ENCODE measurements at places on chromosomes 2 and 18.

DNA sequence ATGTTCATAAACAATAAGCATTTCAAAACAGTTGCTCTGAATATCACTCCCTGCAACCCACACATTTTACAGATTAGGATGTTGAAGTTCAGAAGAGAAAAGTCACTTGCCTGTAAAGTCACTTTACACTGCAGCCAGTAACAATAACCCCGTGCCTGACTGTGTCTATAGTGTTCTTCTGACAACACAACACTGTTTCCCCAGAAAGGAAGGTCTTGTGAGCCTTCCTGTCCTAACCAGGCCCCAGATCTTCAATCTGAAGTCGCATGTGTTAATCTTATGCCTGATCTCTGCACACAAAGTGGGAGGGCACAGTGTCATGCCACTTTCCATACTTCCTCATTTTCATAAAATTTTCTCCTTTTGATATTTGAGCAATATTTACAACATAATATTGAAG is 120.2 kb downstream of the FEZ2 start:
- no peak for DNase-seq

- peak; percentile 53 for DNase-seq
Observed at GRCh38 chr18:23662309-23663263, at the start of gene ANKRD29. Gene ANKRD29, minus strand, starts transcription at chr18:23662911. Its CDS starts 181 bp downstream, at chr18:23662730.

- DNase-seq: no peak
Observed at GRCh38 chr2:10541081-10541480, 93.0 kb upstream of the ODC1 start.

DNA sequence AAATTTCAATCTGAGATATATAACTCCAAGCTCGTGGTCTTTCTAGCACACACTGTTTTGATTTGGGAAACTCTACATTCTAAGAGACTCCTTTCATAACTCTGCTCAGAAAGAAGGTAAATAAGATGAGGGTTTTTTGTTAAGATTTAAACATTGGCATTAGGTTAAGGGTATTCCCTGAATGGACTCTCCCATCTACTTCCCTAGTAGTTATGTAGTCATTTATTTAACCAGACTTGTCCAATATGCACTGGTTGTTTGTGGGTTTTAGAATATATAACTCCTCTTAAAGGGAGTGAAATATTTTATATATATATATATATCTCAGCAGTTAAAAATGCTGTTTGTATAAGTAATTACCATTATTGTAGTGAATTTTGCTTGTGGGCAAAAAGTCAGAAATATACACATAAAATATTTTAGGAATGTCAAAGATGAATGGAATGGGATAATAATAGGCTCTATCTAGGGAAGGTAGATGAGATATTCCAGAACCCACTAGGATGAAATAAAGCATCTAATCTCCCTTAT is 61.5 kb upstream of the WDR75 start:
- DNase-seq: no peak

- no peak for DNase-seq
Observed at GRCh38 chr18:25052511-25052921, 299.4 kb downstream of the ZNF521 start.

GRCh38 chr2:127570282-127571250 is 35.1 kb downstream of the MYO7B start:
- peak; percentile 37 for DNase-seq

GRCh38 chr2:120912101-120912985 is 176.7 kb downstream of the GLI2 start:
- peak; percentile 69 for DNase-seq

GRCh38 chr2:72573232-72573631 is 252.6 kb downstream of the EXOC6B start:
- DNase-seq: no peak

DNA sequence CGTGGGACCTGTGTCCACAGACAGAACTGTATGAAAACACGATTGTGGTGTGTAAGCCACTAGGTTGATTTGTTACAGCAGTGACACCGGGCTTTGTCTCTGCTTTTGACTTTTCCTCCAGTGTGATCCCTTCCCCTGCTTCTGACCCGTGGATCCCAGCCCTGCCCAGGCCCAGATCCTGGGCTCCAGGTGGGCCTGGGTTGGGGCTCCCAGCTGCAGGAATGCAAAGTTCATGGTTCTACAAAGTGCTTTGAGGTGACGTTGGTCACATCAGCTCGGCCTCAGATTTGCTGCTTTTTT is 26.8 kb downstream of the HPCAL1 start:
- DNase-seq: no peak

- no peak for DNase-seq
Observed at GRCh38 chr2:101983486-101983885, 8.3 kb upstream of the IL1R2 start.

- DNase-seq: no peak
Observed at GRCh38 chr18:35415511-35416073, 38.5 kb upstream of the ZNF396 start.

DNA sequence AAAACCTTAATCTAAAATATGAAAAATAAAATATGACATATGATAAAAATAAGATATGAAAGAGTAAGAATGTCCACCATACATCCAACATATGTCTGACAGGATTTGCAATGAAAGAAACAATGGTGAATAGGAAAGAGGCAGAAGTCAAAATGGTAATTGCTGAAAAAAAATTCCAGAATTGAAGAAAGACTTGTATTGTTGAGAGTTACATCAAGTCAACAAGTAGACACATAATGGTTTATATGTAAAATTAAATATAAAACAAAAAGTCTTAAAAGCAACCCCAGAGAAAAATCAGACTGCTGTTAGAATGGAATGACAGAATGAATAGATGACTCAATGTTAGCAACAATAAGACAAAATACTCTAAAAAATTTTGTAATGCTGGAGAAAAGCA is 255.1 kb downstream of the DOK6 start:
- DNase-seq: no peak

- no peak for DNase-seq
Observed at GRCh38 chr2:595831-596592, 81.2 kb downstream of the TMEM18 start.

DNA sequence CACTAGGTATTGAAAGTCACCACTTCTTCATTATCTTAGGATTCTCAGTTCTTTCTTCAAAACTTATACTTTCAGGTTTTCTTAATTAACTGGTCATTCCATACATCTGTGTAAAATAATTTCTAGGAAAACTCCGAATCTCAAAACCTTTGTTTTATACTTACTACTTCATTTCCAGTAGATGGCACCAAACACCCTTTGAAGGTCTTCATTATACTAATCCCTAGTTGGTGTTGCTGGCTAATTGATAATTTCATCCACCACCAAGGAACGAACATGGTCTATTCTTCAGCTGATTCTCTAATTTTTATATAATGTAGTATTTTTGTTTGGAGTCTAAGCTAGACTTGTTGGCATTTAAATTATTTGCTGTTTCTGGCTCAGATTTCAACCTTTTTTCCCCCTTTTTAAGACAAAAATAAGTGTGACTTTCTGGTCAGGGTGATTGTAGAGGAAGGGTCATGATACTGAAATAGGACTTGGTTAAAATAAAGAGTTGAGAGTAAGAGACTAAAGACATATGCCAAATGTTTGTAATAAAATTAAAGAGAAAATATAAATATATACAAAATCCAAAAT is 2.8 kb upstream of the MXD1 start:
- DNase-seq: no peak

- DNase-seq: no peak
Observed at GRCh38 chr2:202486351-202486750, 110.2 kb downstream of the BMPR2 start.

DNA sequence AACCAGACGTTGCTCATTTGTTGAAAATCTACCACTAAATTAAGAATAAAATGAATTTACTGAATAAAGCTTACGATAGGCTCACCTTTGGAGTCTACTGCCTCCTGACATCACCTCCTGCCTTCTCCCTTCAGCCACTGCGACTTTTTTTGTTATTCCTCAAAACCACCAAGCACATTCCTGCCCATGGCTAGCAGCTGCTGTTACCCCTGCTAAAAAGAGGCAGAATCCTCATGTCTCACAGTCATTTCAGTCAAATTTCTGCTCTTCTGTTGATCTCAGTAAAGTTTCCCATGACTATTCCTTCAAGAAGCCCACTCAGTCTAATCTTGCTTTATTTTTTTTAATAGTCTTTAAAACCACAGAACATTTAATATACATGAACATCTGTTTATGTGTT is 40.8 kb upstream of the ANKRD62 start:
- DNase-seq: no peak

DNA sequence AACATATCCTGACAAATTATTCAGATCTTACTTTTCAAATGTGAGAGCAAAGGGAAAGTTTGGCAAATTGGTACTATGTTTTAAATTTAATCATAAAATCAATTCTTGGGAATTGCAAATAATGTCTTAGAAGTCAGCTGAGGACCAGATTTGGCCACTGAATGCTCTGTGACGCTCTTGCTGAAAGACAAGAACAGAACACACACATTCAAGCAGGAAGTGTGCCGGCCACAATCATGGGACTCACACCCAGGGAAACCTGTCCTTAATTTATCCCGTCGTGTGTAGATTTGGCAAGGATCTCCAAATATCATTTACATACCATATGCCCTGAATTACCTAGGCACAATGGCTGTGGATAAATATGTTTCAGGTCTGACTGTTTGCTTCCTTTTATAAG is 253.1 kb downstream of the TCF4 start:
- peak; percentile 37 for DNase-seq

- no peak for DNase-seq
Observed at GRCh38 chr2:62140426-62141141, 55.3 kb upstream of the B3GNT2 start.

DNA sequence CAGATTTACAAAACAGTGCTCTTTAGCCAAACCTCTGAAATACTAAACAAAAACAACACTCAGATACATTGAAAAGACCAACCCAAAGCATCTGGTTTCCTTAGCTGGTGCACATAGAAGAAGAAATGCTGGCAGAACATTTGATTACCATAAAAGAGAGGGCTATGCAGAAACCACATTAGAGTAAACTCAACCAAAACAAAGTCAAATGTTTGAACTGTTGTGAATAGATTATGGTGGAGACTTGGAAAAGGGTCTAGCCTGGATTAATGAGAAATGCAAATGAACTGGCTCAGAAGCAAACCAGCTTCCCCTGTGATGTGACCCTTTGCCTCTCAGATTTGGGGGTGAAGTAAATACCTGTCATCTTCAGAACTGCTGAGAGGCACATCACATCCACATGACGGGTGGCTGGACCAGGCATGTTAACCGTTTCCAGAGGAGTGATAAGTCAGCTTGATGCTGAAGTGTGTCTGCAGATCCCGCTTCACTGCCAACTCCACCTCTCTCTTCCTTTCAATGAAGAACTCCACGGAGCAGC is 153.0 kb downstream of the NRP2 start:
- no peak for DNase-seq

DNA sequence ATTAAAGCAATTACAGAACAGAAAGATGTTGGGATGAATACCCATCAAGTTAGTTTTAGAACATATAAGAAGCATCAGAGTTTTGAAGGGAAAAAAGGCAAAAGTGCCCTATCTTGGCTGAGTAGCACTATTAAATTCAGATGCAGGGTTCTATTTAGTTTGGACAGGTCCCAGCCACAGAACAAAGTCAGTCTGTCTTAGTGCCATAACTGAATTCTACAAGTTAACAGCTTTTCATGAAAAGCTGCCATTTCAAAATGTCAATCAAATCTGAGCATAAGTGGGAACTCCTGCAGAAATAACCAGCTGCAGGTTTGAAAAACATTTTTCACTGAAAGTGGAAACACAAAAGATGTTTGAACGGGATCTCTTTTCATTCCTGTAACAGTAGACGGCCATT is 160.4 kb downstream of the SRBD1 start:
- DNase-seq: no peak

DNA sequence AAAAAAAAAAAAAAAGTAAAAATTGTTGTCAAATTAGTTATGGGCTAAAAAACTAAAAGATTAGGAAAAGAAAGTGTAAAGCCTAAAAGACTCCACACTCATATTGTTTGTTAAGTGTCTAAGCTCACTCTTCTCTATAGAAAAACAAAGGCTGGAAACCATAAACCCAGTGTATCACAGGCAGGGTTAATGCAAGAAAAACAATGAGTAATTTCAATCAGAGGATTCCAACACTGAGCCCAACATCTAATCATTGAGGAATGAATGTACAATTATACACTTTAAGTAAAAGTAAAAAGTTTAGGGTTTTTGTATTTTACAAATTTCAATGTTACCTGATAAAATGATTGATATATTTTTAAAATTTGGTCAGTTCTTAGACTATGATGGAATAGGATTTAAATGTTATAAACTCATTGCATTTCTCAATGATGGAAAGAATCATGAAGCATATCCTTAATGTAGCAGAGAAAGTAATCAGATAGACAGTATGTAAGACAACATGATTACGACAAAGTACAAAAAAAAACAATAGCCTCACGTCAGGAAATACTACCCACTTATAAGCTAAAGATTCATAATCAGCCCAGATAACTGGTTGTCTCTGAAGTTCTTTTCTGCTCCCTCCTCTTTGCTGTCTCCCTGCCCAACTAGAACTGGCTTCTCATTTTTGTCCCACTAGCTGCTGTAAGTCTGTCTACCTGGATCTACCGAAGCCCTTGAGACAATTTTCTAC is 44.5 kb upstream of the SP3 start:
- DNase-seq: no peak

DNA sequence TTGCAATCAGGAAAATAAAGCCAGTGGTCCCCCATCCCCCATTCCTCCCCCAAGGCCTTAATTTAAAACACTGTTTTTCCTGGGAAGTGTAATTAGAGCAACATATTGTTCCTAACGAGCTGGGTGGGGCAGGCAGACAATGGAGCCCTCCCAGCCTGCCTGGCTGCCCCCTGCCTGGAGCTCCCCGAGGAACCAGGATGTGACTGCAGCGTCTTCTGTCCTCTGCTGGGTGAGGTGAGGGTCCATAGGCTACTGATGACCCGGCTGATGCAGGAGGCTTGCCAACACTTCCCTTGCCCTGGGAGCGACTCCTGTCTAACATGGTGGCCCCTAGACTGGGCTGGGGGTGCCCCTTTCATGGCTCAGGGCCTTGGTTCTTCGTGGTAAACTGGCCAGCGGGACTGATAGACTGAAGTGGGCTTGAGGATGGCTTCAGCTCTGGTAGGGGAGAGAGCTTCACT is 152.4 kb downstream of the DYSF start:
- DNase-seq: peak; percentile 31

- DNase-seq: peak; percentile 22
Observed at GRCh38 chr2:8125741-8126711, 555.8 kb upstream of the ID2 start.

DNA sequence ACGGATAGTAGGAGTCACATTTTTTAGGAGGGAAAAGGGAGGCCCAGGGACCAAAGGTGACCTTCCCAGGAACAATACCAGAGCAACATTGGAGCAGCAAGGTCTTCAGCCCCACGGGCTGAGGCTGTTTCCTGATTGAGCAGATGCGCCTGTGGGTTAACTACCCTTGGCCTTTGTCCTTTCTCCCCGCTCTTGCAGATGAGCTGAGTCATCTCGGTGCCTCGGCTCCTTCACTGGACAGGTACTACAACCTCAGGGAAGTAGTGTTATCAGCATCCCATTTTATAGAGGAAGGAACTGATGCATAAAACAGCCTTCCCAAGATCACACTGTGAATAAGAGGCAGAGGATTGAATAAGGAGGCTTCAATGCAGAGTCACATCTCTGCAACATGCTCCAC is 43.5 kb downstream of the DHRS9 start:
- DNase-seq: no peak
